LoVo (cell line): ENCODE measurements at places on chromosomes 6 and 20.
A peak's percentile ranks its signal among the peaks of the same experiment; 100 is the strongest.

GRCh38 chr6:138383776-138384175, 6.1 kb downstream of the SMIM28 start:
- no peak for DNase-seq

DNA sequence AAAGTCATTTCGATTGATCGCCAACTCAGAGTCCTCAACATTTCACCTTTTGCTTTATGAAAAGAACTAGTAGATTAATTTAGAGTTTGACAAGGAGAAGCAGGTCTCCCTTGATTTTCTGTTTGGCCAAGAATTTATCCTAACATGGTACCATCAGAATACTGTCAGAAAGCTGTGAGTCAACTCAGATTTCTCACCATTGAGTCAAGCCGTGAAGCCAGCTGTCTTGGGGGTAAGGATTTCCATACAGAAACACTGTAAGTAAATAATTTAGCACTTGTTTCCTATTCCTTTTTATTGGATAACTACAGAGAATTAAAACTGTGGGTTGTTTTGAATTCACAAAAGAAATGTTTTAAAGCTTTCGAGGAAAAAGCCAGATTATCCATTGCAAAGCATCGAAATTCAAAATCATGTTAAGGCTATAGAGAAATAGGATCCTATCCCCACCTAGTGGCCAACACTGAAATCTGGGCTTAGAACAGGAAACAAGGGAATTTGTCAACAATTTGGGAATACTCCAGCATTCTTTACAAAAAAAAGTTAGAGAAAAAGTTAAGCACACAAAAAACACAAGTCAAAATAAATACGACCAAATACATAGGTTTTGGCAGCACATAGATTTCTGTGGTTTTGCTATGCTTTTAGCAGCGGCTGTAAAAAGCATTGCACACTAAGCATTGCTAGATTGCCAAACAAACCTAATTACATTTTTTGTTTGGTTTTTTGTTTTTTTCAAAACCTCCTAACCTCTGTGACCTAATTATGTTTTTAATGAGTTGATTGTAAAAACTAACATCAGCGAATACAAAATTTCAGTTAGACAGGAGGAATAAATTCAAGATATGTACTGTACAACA, 44.2 kb downstream of the COL11A2 start:
- peak; percentile 56 for DNase-seq

GRCh38 chr6:155078331-155078745, 83.2 kb downstream of the TIAM2 start:
- DNase-seq, result no peak

GRCh38 chr6:149212206-149212605, 105.3 kb upstream of the TAB2 start:
- DNase-seq, result no peak

DNA sequence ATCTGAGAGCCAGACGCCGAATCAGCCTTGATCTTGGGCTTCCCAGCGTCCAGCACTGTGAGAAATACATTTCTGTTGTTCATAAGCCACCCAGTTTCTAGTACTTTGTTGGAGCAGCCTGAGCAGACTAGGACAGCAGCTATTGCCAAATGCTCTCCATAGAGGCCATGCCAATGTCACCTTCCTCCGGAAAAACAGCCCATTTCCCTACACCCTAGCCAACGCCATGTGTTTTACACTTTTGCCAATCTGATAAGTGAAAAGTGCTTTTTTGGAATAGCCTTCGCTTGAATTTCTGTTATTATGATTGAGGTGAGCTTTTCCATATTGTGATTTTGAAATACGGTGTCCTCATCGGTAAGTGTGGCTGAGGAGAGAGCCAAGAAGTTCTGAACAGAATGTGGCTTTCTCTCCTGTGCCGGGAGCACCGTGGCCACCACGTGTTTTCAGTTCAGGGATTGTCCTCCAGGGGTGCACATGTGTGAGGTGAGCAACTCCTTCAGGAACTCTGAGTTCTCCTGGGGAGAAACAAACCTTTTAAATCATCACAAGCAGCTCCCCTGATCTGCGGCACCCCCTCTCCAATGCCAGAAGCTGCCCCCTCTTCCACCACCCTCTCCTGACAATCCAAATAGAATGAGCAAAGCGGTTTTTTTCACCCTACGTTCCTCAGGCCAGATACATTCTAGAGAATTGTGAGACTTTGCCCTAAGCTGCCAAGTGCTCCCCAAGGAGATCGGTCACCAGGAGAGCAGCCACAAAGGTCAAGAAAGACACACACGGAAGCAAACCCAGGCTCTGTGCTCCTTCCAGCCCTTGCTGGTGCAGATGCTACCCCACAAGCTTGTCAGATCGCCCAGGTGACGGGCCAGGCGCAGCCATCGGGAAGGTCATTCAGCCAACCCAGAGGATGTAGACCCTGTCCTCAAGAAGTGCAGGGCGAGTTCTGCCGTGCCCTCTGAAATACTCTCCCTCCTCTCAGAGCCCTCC, 36.0 kb downstream of the TAF8 start:
- no peak for DNase-seq

DNA sequence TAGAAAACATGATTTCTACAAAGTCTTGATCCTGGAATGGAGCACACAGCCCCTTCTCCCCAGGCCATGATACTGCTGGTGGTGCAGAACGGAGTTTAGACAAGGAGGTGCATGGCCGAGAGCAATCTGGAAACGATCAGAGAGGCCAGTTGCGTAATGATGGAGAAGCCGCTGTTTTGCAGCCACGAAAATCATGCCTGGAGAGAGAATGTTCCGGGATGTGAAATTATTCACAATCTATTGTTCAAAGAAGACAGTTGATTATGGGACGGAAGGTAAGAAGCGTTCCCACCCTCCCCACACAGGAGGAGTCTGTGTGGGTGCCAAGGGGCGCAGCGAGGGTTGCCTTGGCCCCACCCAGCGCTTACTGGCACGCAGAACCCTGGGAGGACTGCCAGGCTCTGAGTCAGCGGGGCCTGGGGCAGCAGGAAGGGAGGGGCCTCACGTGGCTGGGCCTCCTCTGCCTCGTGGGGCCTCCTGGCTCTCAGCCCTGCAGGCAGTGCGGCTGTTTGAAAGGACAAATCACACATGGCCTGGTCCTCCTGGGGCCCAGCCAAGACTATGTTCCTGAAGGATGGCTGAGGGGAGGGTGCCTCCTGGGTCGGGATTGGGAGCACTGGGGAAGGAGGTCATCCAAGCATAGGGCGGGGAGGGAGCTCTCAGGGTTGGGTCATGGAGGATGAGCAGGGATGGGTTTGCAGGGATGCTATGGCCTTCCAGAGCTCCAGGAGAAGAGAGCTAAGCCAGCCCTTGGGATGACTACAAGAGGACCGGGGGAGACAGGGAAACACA, 8.7 kb upstream of the AP5S1 start:
- DNase-seq, result peak; percentile 98

DNA sequence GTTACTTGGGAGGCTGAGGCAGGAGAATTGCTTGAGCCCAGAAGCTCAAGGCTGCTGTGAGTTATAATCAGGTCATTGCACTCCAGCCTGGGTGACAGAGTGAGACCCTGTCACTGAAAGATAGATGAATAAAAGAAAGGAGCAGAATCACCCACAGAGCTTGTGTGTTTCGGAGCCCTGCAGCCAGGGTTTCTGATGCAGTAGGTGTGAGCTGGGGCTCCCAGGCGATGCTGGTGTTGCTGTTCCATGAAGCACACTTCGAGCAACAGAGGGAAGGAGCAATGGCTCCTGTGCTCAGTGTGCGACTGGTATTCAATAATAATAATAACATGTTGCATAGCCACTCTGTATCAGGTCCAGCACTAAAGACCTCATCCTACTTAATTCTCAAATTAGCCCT, 197.5 kb upstream of the CST7 start:
- DNase-seq, result no peak

GRCh38 chr6:157222201-157222981, 100.9 kb downstream of the TMEM242 start:
- no peak for DNase-seq

- DNase-seq, result no peak
These were observed 194.8 kb downstream of the SLC35F1 start for GRCh38 chr6:118101831-118102345.

- DNase-seq, result no peak
These were observed 246.7 kb downstream of the SOD2 start for GRCh38 chr6:159446340-159446739.

DNA sequence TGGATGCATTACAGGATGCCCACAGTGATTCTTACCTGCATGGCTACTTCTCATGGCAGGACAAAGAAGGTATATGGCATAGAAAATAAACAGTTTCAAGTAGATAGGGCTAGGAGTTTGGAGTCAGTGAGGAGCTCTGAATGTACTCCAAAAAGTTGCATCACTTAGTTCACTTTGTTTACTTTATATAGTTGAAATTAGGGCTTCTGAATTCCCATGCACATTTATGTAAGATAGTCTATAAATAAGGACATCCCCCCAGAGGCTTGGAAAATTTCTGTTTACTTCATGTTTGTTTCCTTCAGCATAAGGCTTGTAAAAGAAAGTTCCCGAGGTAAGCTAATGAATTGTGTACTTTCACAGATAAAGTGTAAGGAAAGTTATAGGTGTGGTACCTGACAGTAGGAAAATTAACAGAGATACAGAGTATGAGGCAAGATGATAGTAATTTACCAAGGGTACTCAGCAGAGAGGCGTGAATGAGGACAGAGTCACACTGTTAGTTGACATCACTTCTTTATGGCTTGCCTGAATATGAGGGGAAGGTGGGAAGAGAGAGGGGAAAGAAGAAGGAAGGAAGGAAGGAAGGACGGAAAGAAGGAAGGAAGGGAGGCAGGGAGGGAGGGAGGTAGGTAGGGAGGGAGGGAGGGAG, 51.1 kb downstream of the ADTRP start:
- DNase-seq, result no peak

DNA sequence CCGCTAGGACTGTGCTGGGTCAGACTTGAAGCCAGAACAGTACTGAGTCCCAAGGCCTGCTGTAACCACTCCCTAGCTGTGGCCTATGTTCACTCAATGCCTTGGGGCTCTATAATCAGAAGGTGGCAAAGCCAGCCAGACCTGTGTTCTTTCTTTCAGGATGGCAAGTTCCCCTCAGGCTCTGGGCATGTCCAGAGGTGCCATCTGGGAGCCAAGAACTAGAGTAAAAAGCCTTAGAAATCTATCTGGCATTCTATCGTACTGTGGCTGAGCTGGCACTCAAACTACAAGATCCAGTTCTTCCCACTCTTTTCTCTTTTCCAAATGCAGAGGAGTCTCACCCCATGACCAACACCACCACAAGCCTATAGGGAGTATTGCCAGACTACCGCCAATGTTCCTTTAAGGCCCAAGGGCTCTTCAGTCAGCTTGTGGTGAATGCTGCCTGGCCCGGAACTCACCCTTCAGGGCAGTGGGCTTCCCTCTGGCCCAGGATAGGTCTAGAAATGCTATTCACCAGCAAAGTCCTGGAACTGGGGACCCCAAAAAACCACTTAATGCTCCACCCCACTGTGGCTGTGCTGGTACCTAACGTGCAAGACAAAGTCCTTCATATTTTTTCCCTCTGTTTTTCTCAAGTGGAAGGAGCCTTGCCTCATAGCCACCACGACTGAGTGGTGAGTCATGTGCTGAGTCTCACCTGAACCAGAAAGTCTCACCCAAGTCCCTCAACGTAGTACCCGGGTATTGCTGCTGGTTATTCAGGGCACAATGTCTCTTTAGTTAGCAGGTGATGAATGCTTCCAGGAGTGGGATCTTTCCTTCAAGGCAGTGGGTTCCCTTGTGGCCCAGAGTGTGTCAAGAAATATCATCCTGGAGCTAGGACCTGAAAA, 8.6 kb upstream of the SIRPB2 start:
- peak; percentile 39 for DNase-seq
